ENCODE measurements at places on chromosomes 2 and 18.

GRCh38 chr2:140247451-140248195 is 1467.4 kb upstream of the NXPH2 start:
- DNase-seq, result no peak

DNA sequence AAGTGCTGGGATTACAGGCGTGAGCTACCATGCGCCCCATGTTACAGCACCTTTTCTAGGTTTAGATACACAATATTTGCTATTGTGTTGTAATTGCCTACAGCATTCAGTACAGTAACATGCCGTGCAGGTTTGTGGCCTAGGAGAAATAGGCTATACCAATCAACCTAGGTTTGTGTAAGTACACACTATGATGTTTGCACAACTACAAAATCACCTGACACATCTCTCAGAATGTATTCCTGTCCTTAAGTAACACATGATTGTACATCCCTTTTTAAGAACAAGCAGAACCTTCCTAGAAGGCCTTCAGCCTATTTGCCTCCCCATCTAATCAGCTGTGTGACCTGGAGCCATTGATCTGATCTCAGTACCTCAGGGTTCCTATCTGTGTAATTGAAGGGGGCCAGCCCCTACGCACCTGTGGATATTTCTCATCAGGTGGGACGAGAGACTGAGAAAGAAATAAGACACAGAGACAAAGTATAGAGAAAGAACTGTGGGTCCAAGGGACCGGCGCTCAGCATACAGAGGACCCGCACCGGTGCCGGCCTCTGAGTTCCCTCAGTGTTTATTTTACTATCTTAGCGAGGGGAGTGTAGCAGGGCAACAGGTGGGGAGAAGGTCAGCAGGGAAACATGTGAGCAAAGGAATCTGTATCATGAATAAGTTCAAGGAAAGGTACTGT is 18.7 kb upstream of the TMBIM1 start:
- no peak for DNase-seq

DNA sequence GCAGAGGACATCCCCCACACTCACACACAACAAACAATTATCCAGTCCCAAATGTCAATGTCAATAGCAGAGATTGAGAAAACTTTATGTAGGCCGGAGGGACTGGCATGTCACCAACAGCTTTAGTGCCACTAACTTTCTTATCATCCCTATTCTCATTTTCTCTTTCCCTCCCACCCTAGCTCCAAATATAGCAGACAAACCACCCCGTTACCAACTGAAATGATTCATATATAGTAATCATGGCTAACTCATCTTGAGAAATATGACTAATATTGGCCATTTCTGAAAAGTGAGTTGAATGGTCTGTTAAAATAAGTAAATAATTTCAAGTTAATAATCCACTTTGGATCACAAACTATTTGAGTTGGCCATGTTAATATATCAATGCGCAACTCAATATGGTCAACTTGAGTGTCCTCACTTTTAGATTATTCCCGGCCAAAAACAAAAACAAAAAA is 242.1 kb upstream of the RND3 start:
- no peak for DNase-seq

- DNase-seq, result peak; percentile 11
Measured at GRCh38 chr2:216694082-216694825, 1.1 kb downstream of the IGFBP5 start.

GRCh38 chr2:132936261-132936660 is 266.3 kb upstream of the LYPD1 start:
- DNase-seq, result no peak

GRCh38 chr2:207502577-207503198 is 27.1 kb upstream of the CREB1 start:
- DNase-seq, result no peak
